ENCODE measurements at places on chromosomes 12 and 14.

DNA sequence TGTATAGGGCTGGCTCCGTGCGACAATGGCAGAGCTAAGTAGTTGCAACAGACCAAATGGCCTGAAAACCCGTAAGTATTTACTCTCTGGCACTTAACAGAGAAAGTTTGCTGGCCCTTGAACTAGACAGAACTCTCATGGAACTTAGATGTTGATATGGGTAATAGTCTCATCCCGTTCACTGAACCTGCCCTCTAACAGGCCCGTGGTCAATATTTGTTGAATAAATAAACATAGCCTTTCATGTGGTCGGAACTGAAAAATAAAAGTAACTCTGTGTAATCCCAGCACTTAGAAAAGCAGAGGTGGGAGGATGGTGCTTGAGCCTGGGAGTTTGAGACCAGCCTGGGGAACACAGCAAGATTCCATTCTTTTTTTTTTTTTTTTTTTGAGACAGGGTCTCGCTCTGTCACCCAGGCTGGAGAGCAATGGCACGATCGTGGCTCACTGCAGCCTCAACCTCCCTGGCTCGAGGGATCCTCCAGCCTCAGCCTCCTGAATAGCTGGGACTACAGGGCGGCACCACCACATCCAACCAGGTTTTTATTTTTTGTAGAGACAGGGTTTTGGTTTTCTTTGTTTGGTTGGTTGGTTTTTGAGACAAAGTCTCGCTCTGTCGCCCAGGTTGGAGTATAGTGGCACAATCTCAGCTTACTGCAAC is 29.7 kb downstream of the KDM2B start:
- no peak overlapping the region for H3K4me3 ChIP-seq
- H3K27me3 ChIP-seq = no peaks in the 10 kb centered on the region
- H3K36me3 ChIP-seq = no peaks in the 10 kb centered on the region
- DNase-seq = no peak

GRCh38 chr14:64238049-64238448 is 56.1 kb downstream of the ESR2 start:
- H3K4me3 ChIP-seq = no peak overlapping the region
- H3K27me3 ChIP-seq = no peaks in the 10 kb centered on the region
- no peak for DNase-seq
- no peaks in the 10 kb centered on the region for H3K36me3 ChIP-seq

DNA sequence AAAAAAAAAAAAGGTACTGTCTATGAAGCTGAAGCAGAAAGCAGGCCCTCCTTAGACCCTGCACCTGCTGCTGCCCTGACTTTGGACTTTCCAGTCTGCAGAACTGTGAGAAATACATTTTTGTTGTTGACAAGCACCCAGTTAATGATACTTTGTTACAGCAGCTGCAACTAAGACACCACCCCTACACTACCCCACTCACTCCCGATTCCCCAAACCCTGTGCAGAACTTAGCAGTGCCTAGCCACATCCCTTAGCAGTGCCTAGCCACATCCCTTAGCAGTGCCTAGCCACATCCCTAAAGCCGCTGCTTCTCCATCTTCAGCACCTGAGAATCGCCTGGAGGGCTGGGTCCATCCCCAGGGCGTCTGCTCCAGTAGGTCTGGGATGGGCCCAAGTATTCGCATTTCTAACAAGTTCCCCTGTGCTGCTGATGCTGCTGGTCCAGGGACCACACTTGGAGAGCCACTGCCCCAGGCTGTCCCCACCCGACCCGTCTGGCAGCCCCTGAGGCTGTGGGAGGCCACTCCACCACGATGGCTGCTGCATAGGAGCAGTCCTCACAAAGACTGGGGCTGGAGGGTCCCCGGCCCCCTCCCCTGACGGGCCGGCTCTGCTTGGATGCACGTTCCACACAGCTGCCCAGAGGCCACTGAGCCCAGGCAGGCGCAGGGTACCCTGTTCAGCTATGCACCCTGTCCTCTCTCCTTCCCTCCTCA is 10.8 kb upstream of the PPP1R13B start:
- no peak for DNase-seq
- peaks cover 18% of the 10 kb centered on the region for H3K4me1 ChIP-seq
- H3K27me3 ChIP-seq = no peaks in the 10 kb centered on the region

- H3K4me3 ChIP-seq = no peak overlapping the region
- H3K27me3 ChIP-seq = no peaks in the 10 kb centered on the region
- peaks cover 15% of the 10 kb centered on the region for H3K4me1 ChIP-seq
Observed at GRCh38 chr12:112347581-112347982, 34.6 kb downstream of the HECTD4 start.

DNA sequence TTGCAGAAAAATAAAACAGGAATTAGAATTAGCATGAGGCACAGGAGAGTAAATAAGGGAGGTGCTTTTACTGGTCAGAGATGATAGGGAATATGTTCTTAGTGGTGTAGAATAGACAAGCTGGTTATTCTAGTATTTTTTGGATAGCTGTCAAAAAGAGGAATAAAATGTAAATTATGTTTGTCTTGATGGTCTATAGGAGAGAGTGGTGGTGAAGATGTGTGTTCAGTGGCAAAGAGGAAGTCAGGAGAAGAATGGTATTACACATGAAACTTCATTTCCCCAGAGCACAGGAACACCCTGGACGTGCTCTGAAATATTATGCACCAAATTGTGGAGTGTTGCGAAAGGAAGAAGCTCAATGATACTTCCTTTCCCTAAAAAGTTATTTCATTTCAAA is 27.8 kb downstream of the MUCL1 start:
- no peak overlapping the region for H3K4me3 ChIP-seq
- H3K27ac ChIP-seq = no peak overlapping the region
- H3K27me3 ChIP-seq = no peaks in the 10 kb centered on the region
- no peaks in the 10 kb centered on the region for H3K36me3 ChIP-seq
- DNase-seq = no peak
- no peaks in the 10 kb centered on the region for H3K4me1 ChIP-seq

GRCh38 chr12:113467502-113468364 is 3.9 kb downstream of the LHX5 start:
- H3K27me3 ChIP-seq = peaks cover 70% of the 10 kb centered on the region
- DNase-seq = no peak
- H3K27ac ChIP-seq = no peak overlapping the region
- peaks cover 38% of the 10 kb centered on the region for H3K4me1 ChIP-seq

DNA sequence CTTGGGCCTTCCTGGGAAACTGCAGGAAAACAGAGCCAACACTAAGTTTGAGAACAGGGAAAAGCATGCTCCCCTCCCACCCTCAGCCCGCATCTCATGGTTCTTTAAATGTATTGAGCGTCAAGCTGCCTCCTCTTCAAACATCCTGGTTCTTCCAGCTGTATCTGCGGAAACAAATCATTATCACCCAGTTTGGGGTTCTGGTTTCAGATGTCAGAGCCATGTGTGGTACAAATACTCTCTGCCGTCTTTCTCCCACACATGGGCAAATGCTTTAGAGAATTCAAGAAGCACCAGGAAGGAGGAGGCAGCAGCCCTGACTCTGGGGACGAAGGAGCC is 29.1 kb downstream of the JDP2 start:
- H3K4me3 ChIP-seq = no peak overlapping the region
- peaks cover 41% of the 10 kb centered on the region for H3K4me1 ChIP-seq
- peaks cover 49% of the 10 kb centered on the region for H3K36me3 ChIP-seq
- DNase-seq = no peak

DNA sequence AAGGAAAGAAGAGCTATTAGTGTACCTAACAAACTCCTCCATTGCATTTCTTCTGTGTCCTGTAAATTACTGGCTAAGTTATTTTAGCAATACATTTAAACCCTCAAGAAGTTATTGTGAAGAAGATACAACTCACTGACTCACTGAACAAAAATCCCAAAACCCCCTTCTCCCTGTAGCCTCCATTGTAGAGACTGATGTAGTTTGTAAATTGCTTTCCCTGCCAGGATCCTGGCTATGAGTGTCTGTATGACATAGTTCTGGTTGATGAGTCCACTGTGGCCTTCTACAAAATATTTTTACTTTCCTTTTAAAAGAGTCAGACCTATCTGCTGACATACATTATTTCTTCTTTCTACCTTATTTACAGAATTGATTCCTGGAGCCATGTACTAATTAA is 155.6 kb downstream of the SLC6A15 start:
- DNase-seq = no peak
- no peak overlapping the region for H3K4me3 ChIP-seq
- no peak overlapping the region for H3K27ac ChIP-seq
- H3K27me3 ChIP-seq = no peaks in the 10 kb centered on the region

DNA sequence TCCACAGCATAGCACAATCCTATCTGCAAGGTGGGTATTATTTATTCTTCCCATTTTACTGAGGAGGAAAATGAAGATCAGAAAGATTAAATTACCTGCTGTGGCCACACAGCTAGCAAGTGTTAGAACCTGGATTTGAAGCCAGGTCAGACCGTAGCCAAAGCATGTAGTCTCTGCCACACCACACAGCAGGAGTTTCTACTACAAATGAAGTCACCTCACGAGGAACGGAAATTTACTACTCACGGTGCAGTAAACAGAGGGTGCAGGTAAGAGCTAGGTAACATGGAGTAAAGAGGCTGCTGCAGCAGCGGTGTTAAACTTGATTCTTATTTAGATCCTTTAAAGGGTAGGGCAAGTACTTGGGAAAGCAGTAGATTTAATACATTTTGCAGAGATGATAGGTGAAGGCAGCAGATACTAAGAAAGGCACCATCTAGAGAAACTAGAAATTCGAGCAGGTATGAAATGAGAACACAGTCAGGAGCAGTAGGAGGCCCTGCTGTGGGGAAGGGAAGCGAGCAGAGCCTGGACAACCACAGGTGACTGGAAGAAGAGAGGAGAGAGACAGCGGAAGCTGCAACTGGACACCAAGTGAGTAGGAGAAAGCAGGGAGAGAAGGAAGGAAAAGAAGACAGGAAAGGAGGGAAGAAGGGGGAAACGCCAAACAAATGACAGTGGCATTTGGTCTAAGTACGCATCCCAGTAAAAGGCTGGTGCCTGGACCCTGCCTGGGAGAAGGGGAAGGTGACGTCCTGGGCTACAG is 21.5 kb downstream of the SPTB start:
- no peaks in the 10 kb centered on the region for H3K36me3 ChIP-seq
- H3K27ac ChIP-seq = no peak overlapping the region
- H3K4me1 ChIP-seq = no peaks in the 10 kb centered on the region
- peaks cover 27% of the 10 kb centered on the region for H3K27me3 ChIP-seq

GRCh38 chr12:117226505-117226904 is 36.2 kb upstream of the FBXO21 start:
- H3K4me1 ChIP-seq = no peaks in the 10 kb centered on the region
- no peak overlapping the region for H3K4me3 ChIP-seq
- H3K27ac ChIP-seq = no peak overlapping the region
- no peak for DNase-seq

- no peaks in the 10 kb centered on the region for H3K36me3 ChIP-seq
- DNase-seq = no peak
- no peaks in the 10 kb centered on the region for H3K27me3 ChIP-seq
- peaks cover 19% of the 10 kb centered on the region for H3K4me1 ChIP-seq
Observed at GRCh38 chr12:96104566-96104965, 69.2 kb upstream of the LTA4H start.

GRCh38 chr14:23657959-23658470 is 21.9 kb downstream of the DHRS2 start:
- H3K36me3 ChIP-seq = no peaks in the 10 kb centered on the region
- H3K4me3 ChIP-seq = no peak overlapping the region
- H3K4me1 ChIP-seq = no peaks in the 10 kb centered on the region
- H3K27me3 ChIP-seq = no peaks in the 10 kb centered on the region

DNA sequence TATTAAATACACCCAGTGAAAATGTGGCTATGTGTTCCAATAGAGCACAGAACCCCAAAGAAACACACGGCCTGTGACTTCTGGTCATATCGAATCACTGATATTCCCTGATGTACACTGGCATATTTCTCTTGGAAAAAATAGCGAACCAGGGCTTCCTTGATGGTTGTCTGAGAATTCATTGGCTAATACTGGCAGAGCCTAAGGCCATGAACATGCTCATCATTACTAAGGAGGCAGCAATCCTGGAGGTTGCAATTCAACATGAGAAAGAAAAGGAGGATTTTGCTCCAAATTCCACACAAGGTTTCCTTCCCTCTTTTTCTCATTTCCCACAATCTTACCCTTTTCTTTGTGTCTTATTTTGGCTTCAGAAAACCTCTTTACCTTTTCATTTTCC is 212.9 kb upstream of the HMGA2 start:
- no peaks in the 10 kb centered on the region for H3K4me1 ChIP-seq
- no peaks in the 10 kb centered on the region for H3K36me3 ChIP-seq

DNA sequence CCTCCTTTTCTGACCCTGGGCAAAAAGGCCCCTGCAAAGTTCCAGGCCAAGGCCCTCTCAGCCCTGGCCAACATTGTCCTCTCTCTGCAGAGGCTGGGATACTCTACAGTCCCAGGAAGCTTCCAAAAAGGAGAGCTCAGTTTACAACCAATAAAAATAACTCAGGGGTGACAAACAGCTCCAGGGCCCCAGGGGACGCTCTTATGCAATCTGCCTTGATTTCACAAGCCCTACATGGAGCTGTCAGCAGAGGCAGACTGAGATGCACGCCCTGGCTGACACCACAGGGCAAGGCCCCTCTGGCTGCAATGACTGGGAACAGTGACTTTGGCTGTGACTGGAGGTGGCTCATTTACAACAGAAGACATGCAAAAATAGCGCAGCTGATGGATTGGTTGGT is 129.0 kb upstream of the MED13L start:
- H3K4me1 ChIP-seq = peaks cover 31% of the 10 kb centered on the region
- no peak overlapping the region for H3K4me3 ChIP-seq
- H3K27ac ChIP-seq = no peak overlapping the region
- DNase-seq = no peak
- no peaks in the 10 kb centered on the region for H3K27me3 ChIP-seq

- H3K4me3 ChIP-seq = no peak overlapping the region
- H3K27ac ChIP-seq = no peak overlapping the region
- no peaks in the 10 kb centered on the region for H3K4me1 ChIP-seq
- DNase-seq = no peak
Observed at GRCh38 chr14:59427653-59428580, 37.3 kb downstream of the GPR135 start.

GRCh38 chr12:84218406-84218805 is 694.2 kb downstream of the SLC6A15 start:
- no peak overlapping the region for H3K27ac ChIP-seq
- H3K4me1 ChIP-seq = no peaks in the 10 kb centered on the region
- no peak overlapping the region for H3K4me3 ChIP-seq
- no peaks in the 10 kb centered on the region for H3K36me3 ChIP-seq
- no peaks in the 10 kb centered on the region for H3K27me3 ChIP-seq
- no peak for DNase-seq

GRCh38 chr14:105852378-105853088 is 326.1 kb downstream of the TMEM121 start:
- H3K4me3 ChIP-seq = no peak overlapping the region
- no peak for DNase-seq
- H3K36me3 ChIP-seq = no peaks in the 10 kb centered on the region
- H3K27me3 ChIP-seq = no peaks in the 10 kb centered on the region

DNA sequence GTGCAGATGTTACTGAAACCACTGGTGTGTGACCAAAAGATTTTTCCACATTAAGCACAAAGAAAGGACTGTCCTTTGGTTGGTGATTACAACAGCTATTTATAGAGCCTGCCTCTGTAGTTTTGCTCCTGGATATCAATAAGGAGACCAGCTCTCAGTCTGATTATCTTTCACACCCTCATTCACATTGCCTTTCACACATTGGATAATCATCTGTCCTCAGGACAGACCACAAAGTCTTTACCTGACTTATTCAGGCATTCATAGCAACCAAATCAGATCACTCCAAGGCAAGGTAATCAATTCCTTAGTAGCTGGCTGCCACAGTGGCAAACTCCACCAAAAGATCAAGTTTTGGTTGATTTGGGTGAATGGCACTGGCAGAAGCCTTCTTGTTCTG is 59.6 kb upstream of the CPSF6 start:
- H3K4me3 ChIP-seq = no peak overlapping the region
- no peak overlapping the region for H3K27ac ChIP-seq
- no peak for DNase-seq
- H3K27me3 ChIP-seq = no peaks in the 10 kb centered on the region
- H3K36me3 ChIP-seq = no peaks in the 10 kb centered on the region

GRCh38 chr14:59277659-59278058 is 89.2 kb downstream of the DAAM1 start:
- no peak overlapping the region for H3K4me3 ChIP-seq
- peaks cover 28% of the 10 kb centered on the region for H3K4me1 ChIP-seq
- H3K36me3 ChIP-seq = no peaks in the 10 kb centered on the region
- peak overlapping the region; percentile 52 for H3K27ac ChIP-seq
- no peaks in the 10 kb centered on the region for H3K27me3 ChIP-seq
